ENCODE measurements at places on chromosomes 16 and 17. TPM values are rescaled to one million over a fixed set of nuclear protein-coding genes. Genes with fewer than 3 reads are reported as not detected.

The BIRC5 gene
- 62.8 TPM for total RNA-seq

The NOXO1 gene
- not detected for total RNA-seq

The KRT39 gene
- not detected for total RNA-seq

The MYH2 gene
- not detected for total RNA-seq

The ACSM2A gene
- total RNA-seq = not detected

The NOG gene
- total RNA-seq = 3.2 TPM

The NOTUM gene
- under 0.01 TPM for total RNA-seq

The SSTR5 gene
- total RNA-seq = under 0.01 TPM

The PLEKHG4 gene
- total RNA-seq = 27.6 TPM

The NETO2 gene
- 37.0 TPM for total RNA-seq

The CTRL gene
- 0.45 TPM for total RNA-seq

The ATP2C2 gene
- total RNA-seq = not detected

The CES4A gene
- total RNA-seq = 0.56 TPM

The TBC1D24 gene
- total RNA-seq = 12.3 TPM

The RAB37 gene
- total RNA-seq = 0.27 TPM

The CLEC18C gene
- total RNA-seq = 0.19 TPM

The PRSS8 gene
- not detected for total RNA-seq
